ENCODE measurements at places on chromosomes 11 and 22.
A peak's percentile ranks its signal among the peaks of the same experiment; 100 is the strongest.

DNA sequence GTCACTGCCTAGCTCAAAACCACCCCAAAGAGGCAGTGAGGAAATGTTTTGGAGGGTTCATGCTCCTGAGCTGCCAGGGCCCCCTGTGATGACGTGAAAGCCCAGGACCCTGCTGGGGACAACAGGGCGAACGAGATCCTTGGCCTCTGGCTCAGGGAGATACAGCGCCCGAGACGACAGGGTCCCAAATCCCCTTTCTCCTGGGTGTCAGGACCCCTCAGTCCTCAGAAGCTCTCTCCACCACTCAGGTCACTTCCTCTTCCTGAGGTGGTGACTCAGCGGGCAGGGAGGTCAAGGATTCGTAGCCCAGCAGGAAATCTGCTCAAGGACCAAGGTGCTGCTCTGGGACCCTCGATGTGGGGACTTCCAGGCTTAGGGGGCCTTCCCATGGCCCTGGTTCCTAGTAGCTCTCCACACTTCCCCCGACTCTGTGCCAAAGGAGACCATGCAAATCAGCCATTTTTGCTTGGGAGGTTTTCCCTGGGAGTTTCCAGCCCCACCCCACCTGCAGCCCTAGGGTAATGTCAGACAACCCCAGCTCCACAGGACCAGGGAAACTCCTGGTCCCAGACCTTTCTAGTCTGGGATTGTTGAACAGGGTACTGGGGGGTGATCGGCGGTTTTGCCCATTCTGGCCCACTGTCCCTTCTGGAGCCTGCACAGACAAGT lies 12.8 kb downstream of the BCL9L start:
- peak; percentile 48 for DNase-seq

- no peak for DNase-seq
These were observed 258.9 kb downstream of the BRD1 start for GRCh38 chr22:49568751-49569285.

GRCh38 chr22:49400136-49400940 lies 427.3 kb downstream of the BRD1 start:
- no peak for DNase-seq

DNA sequence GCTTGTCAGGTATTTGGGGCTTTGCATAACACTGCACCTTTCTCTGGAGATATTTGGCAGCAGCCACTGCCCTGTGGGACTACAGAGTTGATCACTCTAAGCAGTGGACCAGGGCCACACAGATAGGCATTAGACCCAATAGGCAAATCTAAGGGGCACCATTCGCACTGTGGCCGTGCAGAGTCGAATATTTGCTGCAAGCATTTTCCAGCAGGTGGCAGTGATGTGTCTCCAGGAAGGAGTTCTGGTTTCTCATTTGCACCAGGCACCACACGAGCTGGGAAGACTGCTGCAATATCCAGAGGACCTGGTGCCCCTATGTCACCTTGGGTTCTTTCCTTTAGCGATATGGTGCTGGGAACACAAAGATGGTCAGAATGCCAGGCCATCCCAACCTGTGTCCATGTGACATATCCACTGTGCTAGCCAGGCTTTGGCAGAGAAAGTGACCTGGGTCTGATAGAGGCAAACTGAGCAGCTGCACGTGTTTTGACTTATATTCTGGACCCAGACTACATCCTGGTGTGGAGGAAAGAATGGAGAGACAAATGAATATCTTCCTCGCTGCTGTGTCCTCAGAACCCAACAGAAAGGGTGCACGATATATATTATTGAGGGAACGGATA lies 318.7 kb downstream of the BUD13 start:
- peak; percentile 29 for DNase-seq

- peak; percentile 93 for DNase-seq
These were observed 69.0 kb upstream of the SYT13 start for GRCh38 chr11:45354976-45355705.

DNA sequence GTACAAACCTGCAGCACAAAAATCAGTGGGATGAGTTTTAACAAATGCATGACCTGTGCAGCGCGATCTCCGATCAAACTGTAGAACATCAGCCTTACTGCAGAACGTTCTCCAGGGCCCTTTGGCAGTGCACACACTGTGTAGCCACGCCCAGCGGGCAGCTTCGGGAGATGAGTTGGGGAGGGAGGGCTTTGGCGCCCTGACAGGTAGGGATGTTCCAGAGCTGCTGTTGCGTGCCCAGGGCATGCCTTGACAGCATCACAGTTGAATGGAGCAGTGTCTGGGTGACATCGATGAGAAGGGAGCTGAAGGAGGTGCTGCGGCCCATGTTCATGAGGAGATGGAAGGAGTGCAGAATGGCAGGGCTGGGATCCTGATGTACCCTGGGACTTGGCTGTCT lies 80.2 kb downstream of the TBC1D22A start:
- DNase-seq = no peak

GRCh38 chr11:9639099-9639498 lies 24.8 kb upstream of the SWAP70 start:
- no peak for DNase-seq

DNA sequence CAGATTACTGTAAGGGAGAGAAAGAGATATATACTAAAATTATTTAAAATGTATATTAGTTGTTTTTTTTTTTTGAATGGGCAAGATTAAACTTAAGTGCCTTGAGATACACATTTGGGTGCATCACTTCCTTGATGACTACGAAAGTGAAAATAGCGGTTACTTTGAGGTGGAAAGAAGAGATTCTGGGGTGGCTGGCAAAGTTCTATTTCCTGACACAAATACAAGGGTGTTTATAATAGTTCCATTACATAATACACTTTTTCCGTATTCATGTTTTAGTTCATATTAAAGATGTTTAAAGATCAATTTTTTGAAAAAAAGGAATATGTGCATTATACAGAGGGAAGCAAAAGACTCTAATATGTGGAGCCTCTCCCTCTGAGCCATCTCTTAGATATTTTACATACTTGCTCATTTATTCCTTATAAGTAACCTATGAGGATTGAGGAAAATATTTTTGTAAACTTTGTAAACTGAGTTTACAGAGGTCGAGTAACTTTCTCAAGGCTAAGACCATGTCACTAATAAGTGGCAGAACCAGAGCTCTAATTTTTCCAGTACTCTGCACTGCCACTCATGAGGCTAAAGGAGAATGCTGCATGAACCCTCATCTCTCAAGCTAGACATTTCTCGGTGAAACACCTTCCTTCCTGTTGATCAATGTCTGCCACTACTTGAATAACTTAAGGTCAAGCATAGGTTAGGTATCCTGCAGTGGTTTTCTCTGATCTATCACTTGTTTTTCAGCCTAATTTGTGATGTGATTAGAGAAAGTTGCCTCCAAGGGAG lies 58.6 kb downstream of the DDIAS start:
- DNase-seq = peak; percentile 33

- no peak for DNase-seq
These were observed 33.6 kb upstream of the PARVG start for GRCh38 chr22:44147008-44147645.

GRCh38 chr11:18697576-18697975 lies 1.0 kb upstream of the TMEM86A start:
- DNase-seq = no peak

DNA sequence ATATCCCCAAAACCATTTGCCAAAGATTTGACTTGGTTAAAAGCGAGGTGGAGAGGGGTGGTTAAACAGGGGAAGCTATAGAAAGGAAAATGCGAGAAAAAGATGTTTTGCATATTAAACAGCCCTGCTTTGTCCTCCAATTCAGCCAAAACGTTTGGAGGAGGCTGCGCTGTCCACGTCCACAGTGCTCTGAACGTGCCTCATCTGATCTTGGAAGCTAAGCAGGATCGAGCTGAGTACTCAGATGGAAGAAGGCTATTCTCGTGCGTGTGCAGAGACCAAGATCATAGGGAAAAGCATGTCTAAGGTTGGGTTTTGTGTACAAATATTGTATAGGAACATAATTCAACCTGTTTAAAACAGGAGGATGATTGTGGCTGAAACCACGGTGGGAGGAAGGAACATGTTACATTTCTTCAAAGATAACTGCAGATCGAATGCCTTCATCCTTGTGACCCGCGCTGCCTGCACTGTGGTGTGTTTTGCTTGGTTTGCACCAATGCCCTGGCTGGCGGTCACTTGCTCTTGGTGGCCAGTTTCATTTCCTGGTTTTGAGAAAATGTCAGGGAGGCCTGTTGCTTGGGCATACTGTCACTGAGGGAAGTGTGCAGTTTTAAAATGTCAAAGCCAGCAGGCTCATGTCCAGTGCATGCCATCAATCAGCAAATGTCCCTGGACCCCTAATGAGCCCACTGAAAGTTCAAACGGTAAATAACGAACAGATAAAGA lies 40.4 kb downstream of the FLI1 start:
- peak; percentile 52 for DNase-seq

GRCh38 chr11:20452585-20452984 lies 65.1 kb downstream of the PRMT3 start:
- DNase-seq = no peak

DNA sequence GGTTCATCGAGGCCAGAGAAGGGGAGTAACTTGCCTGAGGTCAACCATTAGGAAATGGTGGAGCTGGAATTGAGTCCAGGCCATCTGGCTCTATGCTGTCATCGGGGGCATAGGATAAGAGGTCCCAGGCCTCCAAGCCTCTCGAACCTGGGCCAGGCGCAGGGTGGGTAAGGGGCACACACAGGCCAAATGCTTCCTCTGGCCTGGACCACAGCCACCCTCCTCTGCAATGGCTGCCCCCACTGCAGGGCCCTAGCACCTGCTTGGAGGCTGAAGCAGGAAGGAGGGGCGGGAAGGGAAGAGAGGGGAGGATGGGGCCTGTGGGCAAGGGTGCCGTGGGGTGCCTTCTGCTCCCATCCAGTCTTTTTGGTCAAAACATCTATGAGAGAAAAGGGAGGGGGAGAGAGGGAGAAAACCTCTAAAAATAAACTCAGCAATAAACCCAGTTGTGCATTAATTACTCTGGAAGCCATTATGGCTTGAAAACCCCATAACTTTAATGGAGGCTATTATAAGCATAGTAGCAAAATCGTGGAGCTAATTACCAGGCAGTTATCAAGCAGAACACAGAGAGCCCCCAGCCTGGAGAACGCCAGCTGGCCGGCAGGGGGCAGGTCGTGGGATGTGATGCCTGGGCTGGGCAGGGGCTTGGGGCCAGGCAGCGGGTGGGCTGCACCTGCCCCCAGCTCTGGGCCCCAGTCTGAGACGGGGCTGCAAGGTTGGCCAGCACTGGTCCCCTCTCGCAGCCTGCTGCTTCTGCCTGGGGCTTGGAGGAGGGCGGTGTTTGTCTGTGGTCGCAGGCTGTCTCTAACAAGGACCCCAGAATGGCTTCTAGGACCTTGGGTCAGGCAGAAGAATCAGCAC lies 21.1 kb downstream of the B3GAT1 start:
- DNase-seq = no peak

DNA sequence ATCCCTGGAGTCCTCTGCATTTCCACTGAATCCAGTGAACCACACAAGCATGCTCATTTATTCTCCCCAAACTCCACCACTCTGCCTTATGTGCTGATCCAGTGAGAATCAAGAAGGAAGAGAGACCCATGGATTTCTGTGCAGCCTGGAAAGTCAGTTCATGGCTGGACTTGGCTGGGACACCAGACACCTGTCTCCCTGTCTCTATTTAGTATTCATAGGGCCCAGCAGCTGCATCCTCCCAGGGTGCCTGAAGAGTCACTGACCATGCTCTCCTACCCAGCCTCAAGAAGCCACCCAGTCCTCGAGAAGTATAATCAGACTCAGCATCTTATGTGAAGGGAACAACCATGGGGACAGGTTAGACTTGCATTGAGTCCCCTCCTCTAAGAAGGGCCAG lies 83.2 kb downstream of the ZNF280B start:
- DNase-seq = no peak

- DNase-seq = no peak
These were observed 34.2 kb downstream of the TMEM184B start for GRCh38 chr22:38238519-38239071.

DNA sequence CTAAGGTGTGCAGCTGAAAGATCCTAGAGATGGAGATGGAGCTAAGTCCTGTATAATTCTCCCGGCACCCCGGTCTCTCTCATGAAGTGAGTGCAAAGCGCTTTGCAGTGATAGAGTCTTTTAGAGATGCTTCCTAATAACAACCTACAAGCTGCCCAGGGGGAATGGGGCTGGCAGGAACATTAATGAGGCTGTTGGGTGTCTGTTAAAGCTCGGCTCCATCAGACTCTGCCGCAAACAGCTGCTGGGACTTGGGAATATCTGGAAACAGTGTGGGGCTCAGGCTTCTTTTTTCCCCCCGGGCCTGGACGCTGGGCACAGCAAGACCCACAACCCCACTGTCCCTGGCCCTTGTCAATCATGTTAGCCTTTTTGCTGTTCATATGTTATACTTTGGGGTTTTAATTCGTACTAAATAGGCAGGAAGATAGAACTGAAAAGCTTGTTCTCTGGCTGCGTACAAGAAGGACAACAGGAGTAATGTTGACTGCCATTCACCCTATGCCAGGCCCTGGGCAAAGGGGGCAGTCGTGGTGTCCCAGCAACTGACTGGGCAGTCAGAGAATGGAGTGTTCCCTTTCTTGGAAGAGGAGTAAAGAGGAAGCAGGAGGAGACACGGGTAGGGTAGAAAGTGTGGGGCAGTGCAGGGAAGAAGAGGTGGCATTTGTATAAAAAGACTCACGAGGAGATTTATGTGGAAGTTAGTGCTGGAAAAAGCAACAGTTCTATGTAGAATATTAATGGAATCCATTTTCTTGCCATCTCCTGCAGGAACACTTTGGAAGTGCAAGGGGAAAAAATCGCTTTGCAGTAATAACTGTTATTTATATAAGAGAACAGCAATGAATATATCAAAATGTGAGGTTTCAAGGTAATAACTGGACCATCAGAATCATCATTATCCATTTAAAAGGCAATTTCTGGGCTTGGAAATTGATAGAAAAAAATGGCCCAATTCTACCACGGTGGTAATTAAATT lies 232.8 kb downstream of the GRIK4 start:
- DNase-seq = no peak

- DNase-seq = no peak
These were observed 761.5 kb downstream of the NTM start for GRCh38 chr11:132131961-132132360.

DNA sequence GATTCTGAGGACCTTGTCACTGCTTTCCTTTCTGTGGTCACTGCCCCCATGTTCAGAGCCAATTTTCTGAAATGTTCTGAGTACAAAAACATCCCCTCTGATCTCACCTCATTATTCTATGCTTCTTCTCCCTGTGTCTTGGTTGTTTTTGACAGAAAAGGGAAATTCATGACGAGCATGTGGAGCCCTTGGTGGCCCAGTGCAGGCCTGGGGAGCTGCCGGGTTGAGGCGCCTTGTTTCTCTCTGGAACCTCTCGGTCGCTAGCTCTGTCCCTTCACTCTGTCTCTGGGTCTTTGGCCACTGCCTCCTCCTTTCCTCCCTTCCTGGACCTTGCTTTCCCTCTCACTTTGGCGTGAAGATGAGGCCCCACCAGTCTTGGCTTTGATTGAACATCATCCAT lies 63.0 kb upstream of the THY1 start:
- no peak for DNase-seq

DNA sequence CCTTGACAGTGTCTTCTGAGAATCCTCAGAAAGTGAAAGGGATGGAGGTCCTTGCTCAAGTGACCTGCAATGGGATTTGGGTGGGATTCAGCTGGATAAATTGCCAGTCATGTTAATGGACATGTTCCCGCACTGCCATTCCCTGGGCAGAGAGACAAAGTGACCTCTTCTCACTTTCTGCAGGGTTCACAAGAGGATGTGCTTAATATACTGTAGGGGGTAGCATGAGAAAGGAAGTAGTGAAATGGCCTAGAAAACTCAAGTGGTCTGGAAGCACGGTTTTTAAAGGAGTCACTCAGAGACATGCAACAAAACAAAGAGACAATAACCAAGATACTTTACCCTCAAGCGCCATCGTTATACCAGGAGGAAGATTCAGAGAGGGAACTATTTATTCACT lies 70.2 kb downstream of the NELL1 start:
- no peak for DNase-seq

- DNase-seq = no peak
These were observed 130.7 kb upstream of the NECTIN1 start for GRCh38 chr11:119859684-119860083.

- DNase-seq = no peak
These were observed 42.1 kb upstream of the SEZ6L start for GRCh38 chr22:26127126-26127525.

Measured in activated CD4-positive, alpha-beta memory T cell treated with anti-CD3 and anti-CD28 coated beads for 36 hours (primary cell).